ENCODE measurements at places on chromosomes 3 and 15.

DNA sequence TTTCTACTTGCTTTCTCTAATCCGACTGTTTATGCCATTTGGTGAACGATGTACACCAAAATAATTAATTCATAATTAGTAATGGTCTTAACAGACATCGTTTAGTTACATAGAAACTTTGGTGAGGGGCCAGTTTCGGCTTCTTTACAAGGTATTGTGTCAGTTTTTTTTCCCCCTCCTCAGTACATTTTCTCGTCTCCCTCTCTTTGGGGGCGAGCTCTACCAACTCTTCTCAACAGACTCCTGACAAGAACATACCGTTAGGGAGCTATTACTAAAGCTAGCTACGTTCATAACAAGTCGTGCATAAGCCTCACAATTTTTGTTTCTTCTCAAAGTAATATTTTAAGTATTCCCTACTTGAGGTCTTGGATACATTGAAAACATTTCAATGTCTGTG, 1.4 kb downstream of the U2SURP start:
- DNase-seq: no peak

GRCh38 chr3:30693470-30694120, 87.2 kb downstream of the TGFBR2 start:
- no peak for DNase-seq

GRCh38 chr3:185549122-185549521, 3.3 kb downstream of the LIPH start:
- DNase-seq: no peak

- no peak for DNase-seq
Observed at GRCh38 chr3:188416041-188416440, 262.1 kb downstream of the LPP start.

DNA sequence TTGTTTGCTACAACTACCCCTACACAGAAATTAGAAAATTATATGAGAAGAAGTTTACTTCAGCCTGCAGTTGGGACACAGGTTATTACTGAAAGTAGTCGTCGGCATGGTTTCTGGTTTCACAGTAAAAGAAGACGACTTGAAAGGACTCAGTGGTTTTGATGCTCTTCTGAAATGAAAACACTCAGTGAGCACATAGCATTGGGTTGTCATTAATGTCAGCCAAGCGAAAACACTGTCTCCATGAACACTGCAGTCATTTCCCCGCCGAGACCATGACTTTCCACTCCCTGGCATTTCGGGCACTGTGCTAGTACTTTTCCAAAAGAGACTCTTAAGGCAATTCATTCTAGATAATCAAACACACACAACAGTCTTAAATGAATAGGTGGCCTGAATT, 69.2 kb upstream of the ICE2 start:
- DNase-seq: peak; percentile 39

DNA sequence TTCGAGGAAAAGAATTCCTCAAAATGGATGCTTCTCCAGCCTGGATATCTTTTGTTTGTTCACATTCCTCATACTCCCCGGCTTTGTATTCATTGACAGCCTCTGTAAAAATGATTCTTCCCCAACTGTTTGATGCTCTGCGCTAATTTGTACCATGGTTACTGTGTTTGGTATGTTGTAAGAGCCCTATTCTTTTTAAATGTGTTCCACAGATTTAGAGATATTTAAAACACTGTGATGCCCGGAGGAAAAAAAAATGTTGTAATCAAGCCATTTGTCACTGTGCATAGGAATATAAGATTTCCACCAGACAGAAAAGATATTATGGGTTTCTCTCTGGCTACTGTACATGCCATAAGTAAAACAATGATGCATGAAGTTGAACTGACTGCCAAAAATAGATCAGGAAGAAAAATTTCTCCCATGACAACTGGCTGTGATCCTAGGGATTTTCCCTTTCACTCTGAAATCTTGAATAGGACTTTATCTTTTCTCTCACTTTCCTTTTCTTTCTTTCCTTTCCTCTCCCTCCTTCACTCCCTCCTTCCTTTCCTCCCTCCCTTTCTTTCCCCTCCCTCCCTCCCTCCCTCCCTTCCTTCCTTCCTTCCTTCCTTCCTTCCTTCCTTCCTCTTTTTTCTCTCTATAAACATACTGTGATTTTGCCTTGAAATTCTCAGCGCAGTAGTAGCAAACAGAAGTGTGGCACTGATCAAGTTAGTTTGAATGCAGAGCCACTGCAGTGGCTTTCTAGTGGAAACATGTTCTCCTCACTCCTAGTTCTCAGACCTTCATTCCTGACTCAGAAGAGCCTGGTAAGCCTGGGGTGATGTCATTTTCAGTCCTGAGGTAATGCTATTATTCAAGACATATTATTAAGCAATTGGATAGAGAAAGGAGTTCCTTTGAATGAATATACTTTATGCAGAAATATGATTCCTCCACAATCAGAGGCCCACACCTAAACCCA, 254.9 kb upstream of the TBL1XR1 start:
- no peak for DNase-seq

DNA sequence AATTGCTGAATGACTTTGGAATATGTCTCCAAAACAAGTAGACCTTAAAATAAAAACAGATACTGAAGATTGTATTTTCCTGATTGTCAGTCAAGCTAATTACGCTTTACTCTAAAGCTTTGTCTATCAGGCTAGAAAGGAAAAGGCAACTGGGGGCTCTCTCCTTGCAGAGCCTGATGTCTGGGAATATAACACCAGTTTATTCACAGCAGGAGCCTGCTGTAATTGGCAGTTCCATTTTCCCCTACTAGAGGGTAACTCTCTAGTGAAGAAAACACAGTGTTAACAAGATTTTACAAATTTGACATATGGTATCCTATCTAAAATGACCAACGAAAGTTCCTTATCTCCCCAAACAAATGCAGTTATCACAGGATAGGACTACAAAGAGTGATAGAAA, 158.8 kb downstream of the PDZRN3 start:
- DNase-seq: no peak

DNA sequence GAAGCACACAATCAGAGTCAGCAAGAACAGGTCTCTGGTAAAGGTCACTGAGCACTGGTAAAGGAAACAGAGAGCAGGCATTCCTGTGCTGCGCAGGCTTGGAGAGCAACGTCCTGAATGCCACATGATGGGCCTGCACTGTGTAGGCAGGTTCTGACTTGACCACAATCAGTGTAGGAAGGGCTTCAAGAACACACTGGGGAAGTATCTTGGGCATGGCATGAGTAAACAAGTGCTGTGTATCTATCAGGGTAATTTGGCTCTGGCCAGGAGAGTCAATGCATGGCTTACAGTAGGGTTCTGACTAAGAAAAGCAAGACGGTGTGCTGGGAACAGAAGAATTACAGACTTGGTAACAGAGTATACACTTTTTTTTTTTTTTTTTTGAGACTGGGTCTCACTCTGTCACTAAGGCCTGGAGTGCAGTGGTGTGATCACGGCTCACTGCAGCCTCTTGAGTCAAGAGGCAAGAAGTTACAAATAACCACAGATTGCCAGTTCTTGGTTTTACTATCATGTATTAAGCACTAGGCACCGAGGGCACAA, 30.6 kb downstream of the TBC1D2B start:
- no peak for DNase-seq

DNA sequence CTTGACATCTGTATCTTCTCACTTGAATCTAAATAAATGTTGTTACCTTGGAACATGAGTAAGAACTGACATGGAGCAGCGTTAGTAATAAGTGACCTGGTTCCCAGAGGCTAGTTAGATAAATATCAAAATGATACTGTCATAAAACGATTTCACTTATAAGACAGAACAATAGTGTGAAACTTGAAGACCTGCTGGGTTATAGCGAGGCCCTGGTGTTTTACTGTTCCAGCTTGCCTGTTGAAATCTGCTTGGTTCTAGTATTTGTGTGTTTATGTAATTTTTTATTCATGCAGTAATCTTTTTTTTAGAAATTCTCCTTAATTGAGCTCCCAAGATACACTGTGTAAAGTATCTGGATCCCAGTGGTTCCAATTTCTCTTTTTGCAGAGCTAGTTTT, 129.4 kb downstream of the CACNA2D3 start:
- no peak for DNase-seq

DNA sequence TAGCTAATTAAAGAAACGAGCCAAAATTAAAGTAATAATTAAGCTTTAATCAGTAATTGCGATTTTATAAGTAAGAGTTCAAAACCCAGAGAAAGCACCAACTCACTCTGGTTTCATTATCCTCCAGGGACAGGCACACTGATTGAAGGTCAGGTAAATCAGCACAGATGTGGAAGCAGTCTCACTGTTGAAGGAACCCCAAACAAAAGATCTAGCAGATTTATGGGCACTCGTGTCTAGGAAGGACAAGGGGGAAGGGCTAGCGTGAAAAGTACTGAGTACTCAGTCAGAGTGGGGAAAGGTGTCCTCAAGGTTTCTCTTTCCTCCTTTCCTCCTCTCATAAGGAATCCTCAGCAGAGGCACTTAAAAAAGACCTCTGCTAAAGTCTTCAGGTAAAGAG, 320.1 kb downstream of the PYDC2 start:
- DNase-seq: no peak

DNA sequence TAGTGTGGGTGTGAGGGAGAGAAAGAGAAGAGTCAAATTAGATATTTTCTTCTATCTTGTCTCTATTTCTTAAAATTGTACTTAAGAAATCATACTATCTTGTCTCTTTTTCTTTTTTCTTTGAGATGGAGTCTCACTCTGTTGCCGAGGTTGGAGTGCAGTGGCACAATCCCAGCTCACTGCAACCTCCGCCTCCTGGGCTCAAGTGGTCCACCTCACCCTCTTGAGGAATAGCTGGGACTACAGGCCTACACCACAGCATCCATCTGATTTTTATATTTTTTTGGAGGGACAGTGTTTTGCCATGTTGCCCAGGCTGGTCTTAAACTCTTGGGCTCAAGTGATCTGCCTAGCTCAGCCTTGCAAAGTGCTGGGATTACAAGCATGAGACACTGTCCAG, 104.2 kb downstream of the MYO9A start:
- DNase-seq: no peak

DNA sequence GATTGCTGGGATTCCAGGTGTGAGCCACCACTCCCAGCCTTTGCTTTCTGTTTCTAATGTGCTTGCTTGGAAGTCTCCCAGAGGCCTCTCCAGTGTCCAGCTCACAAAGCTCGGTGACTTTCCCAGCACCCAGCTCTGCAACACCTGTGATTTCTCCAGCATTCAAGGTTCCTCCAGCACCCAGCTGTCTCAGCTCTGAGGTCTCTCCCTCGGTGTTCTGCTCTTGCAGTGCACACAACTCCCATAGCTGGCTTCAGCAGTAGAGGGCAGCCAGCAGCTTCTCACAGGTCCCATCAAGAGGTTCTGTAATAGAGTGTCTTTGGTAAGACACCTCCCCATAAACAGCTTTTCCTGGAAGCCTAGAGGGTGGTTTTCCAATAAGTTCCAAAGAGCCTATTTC, 75.1 kb downstream of the GRM7 start:
- DNase-seq: no peak

GRCh38 chr3:12294885-12295580, 6.2 kb downstream of the PPARG start:
- no peak for DNase-seq

DNA sequence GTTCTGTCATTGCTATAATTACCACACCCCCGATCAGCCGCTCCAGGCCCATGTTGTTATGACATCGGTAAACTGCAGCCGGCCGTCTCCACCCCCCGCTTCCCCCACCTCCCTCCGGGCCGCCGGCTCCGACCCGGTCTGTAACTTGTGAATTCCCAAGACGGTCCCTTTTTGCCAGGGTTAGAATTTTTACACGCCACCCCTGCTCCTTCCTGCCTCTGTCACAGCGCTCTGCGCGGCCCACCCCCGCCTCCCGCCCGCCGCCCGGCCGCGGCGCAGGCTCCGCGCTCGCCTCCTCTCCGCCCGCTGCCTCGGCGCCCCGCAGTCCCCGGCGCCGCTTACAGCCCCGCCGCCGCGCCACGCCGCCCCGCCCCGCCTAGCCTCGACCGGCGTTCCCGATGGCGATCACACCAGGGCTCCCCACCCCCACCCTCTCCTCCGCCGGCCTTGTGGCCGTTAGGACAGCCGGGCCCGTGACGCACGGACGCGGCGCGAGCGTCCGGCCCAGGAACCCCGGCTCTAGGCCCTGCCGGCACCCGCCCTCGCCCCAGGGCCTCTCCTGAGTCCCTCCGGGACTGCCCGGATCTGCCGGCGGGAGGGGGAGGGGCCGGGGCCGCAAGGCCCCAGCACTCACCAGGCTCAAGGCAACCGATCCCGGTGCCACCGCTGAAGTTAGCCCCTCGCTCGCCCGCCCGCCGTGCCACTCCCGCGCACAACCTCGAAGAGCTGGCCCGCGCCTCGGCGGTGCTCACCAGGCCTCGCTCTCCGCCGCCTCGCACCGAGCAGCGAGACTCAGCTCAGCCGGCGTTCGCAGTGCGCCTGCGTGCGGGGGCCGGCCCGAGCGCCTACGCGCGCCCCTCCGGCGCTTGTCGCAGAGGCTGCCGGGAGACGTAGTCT, at the start of gene KPNA1:
Gene KPNA1, minus strand, starts transcription at position 817 of the 897 bp plus-strand sequence. CDS start 18,374 bp downstream, outside the sequence.
- DNase-seq: peak; percentile 82

- no peak for DNase-seq
Observed at GRCh38 chr3:105691053-105691452, 177.8 kb downstream of the CBLB start.

GRCh38 chr3:105347625-105348302, 18.9 kb upstream of the ALCAM start:
- no peak for DNase-seq

DNA sequence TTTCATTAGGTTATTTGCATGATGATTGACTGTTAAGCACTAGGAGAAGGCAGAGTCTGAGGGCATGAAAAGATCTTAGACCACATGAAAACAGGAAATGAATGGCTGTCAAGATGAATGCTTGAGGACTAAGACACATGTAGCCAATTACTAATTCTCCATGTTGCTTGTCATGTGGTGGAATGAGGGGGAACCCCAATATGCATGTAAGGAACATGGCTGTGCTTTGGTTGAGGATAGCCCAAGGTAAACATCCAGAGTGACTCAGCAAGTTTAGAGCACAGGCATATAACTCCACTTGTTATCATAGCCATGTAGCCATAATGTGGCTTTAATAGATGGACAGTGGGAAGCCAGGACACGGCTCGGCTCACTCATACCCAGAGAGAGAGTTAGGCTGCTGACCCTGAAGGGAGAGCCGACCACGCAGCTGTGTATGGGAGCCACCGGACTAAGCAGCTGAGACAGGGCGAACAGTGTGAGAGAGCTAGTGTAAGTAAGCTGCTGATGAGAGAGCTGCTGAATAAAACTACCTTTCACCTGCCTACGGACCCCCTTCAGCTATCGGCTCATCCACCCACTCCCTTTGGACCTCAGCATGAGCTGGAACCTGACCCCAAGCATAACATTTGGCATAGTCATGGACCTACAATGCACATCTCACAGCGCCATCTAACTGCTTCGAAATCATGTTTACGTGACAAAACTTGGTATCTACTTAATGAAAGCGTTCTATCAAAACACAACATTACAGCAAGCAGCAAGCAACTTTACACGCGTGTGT, 37.6 kb downstream of the ANO10 start:
- no peak for DNase-seq

GRCh38 chr3:155712008-155712407, 32.9 kb downstream of the PLCH1 start:
- DNase-seq: no peak

DNA sequence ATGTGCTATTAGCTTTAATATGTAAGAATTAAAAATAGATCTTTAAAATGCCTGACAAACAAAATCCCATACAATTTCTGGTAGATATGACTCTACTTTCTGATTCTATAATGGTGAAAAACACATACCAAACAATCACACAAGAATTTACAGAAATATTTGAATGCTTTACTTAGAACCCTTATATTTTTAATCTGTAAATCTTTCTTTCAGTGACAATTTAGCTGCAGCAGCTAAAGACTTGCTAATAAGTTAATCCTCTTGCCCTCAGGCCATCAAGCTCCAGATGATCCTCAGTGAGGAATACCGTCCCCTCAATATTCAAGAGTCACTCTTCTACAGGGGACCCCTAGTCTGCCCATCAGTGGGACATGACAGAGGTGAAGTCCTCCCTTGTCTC, 55.6 kb downstream of the C3orf80 start:
- DNase-seq: no peak

GRCh38 chr15:74655424-74655823, 39.8 kb downstream of the CLK3 start:
- no peak for DNase-seq
